GF-D8 (cell line): ENCODE measurements at places on chromosomes 2 and 18.
A peak's percentile ranks its signal among the peaks of the same experiment; 100 is the strongest.

GRCh38 chr2:217993138-217993537 lies 9.7 kb downstream of the TNS1 start:
- DNase-seq: no peak

GRCh38 chr2:17441790-17442189 lies 76.5 kb downstream of the RAD51AP2 start:
- DNase-seq: no peak

GRCh38 chr18:8788503-8789429 lies 83.4 kb downstream of the MTCL1 start:
- DNase-seq: no peak

- DNase-seq: no peak
Measured at GRCh38 chr2:231922311-231923009, 3.7 kb downstream of the NPPC start.

GRCh38 chr2:105934467-105934866 lies 189.8 kb downstream of the NCK2 start:
- no peak for DNase-seq

GRCh38 chr2:66582987-66583880 lies 148.3 kb downstream of the MEIS1 start:
- no peak for DNase-seq

- DNase-seq: no peak
Measured at GRCh38 chr18:41687138-41687537, 267.9 kb upstream of the PIK3C3 start.

GRCh38 chr2:104871972-104872865 lies 18.3 kb downstream of the POU3F3 start:
- no peak for DNase-seq

DNA sequence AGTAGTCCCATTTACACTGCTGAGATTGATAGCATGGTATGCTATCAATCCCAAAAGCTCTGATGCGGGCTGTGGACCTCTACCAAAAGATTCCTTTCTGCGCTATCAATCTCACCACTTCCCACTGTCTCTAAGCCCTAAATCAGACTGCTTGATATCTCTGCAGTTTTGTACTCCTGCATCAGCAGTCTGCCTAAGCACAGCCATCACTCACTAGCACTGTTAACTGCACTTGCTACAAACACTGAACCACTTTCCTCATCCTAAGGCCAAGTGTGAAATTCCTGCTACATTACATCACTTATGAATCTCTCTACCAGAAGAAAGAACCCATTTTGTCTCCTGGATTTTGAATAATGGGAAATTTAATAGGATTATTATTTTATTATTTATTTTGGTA lies 237.0 kb downstream of the HNMT start:
- DNase-seq: no peak

GRCh38 chr18:9475643-9476591 lies 604 bp downstream of the RALBP1 start:
- peak; percentile 71 for DNase-seq

DNA sequence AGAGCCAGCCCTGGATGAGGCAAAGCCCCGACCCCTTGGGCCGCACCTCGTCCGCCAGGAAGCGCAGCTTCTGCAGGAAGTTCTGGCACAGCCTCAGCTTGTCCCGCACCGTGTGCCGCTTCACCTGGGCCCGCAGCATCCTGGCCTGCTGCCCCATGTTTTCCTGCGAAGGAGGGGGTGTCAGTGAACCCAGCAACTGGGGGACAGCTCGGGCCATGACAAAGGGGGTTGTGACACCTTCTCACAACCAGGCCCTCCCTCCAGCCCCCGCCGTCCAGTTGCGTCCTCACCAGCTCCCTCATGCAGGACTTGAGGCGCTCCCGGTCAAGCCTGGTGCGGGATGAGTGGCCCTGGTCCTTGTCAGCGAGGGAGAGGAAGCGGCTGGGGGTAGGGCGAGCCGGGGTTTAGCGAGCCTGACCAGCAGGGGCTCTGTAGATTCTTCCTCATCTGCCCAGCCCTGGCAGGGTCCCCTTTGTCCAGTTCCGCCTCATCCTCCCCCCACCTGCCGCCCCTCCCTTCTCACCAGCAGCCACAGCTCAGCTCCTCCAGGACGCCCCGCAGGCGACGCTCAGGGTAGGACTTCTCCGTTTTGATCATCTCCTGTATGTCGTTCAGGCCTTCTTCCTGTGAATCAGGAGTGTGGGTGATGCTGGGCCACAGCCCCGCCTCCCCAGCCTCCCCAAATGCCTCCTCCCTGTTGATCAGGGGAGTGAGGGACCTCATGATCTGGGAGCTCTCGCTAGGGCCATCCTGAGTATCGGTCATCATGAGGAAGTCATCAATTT lies 606 bp downstream of the OTOF start:
- no peak for DNase-seq
